ENCODE measurements at places on chromosomes 11 and 22.
A peak's percentile ranks its signal among the peaks of the same experiment; 100 is the strongest.

DNA sequence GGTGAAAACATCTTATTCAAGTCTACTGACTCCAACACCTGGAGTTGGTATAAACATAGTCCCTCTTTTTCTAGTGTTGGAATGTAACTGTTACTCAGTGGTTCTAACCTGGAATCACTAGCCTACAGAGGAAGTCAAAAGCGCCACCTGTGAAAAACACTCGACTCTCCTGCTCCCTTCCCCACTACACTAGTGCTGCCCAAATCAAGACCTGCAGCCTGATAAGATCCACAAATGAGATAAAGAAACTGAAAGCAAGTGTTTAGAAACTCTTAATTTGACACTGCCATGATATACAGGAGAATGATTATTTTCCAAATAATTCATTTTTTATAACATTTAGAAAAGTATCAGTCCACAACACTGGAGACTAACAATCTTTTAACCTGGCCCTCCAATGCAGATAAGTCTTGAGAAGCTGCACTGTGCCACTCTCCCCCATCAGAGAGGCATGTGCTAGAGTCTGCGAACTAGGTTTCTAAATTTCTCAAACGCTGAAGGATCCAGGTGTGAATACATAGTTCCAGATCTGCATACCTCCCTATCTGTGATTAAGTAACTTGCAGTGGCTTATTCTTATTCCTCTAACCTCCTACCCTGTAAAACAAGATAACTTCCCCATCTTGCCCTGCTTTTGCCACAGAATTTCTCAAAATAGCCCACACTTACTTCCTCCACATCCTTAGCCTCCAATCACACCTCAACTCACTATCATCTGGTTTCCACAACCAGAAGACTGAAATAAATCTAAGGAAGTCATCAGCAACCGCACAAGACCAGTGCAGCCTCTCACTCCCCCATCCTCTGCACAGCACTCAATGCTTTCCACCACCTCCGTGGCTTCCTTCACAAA lies 88.1 kb downstream of the RRAS2 start:
- no peak for DNase-seq

GRCh38 chr11:131195661-131196517 lies 174.5 kb upstream of the NTM start:
- DNase-seq, result no peak

GRCh38 chr22:28983788-28984441 lies 77.7 kb downstream of the C22orf31 start:
- no peak for DNase-seq

GRCh38 chr11:18408558-18409291 lies 3.4 kb upstream of the LDHC start:
- DNase-seq, result no peak

DNA sequence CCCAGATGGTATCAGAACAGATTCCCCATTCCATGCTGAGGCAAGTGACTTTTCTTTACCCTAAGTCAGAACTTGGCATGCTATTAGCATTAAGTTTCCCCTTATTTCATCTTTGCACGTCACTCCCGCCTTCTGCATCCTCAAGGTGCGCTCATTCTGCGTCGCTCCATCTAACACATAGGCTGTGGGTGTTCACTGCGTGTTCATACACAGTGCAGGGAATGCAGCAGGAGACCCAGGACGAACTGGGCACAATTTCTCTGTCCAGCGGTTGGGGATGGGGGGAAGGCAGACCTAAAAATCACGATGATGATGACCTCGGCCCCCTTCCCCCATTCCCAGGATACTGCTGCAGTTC lies 19.7 kb upstream of the ACR start:
- DNase-seq, result no peak

- no peak for DNase-seq
Measured at GRCh38 chr22:49583886-49584505, 243.7 kb downstream of the BRD1 start.

- peak; percentile 57 for DNase-seq
Measured at GRCh38 chr11:125373426-125374391, 122.4 kb downstream of the FEZ1 start.

GRCh38 chr11:108886660-108887009 lies 221.8 kb downstream of the DDX10 start:
- no peak for DNase-seq

DNA sequence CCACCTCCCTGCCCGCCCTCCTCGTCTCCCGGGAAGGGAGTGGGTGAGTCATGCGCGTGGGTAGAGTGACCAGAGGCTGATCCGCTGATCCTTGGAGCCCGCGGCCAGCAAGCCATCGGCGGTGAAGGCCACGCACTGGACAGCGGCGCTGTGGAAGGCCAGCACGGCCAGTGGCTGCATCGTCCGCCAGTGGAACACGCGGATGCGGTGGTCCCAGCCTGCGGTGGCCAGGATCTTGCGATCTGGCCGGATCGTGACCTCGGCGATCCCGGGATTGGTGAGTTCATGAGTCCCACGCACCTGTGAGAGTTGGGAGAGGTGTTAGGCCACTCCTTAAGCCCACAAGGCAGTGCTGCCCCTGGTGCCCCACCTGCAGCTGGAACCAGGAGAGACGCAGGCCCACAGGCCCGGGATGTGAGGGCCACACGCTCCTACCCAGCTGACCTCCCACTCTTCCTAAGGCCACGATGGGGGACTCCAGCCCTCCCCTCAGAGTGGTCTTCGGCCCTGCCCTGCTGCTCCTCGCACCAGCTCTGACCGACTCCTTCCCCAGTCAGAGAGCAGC lies 28.2 kb downstream of the TBX1 start:
- peak; percentile 31 for DNase-seq

- no peak for DNase-seq
Measured at GRCh38 chr11:22753416-22753815, 76.2 kb downstream of the SVIP start.

GRCh38 chr11:1727861-1728260 lies 22.5 kb downstream of the IFITM10 start:
- DNase-seq, result no peak

GRCh38 chr11:2768471-2769408 lies 68.9 kb upstream of the KCNQ1OT1 start:
- DNase-seq, result peak; percentile 70

GRCh38 chr11:86091566-86091965 lies 22.7 kb upstream of the PICALM start:
- peak; percentile 66 for DNase-seq

Data from aorta (tissue), 5 donors.